ENCODE measurements at places on chromosomes 1 and 21.

DNA sequence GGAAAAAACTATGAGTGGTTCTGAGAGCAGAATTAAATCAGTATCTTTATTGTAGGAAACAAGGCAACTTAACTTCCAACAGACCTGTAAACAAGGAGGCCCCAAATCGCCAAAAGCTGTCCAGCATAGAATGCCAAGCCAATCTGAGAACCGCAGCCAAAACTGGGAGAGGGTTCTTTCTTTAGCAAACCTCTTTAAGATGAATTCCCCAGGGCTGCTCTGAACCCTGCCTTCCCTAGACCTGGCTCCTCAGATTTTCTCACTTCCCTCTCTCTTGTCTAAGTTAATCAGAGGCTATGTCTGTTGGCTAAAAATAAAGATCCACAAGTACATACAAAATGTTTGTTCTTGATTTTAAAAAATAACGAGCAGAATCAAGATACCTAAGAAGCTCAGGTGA lies 141.4 kb downstream of the SMYD3 start:
- DNase-seq: no peak

GRCh38 chr1:246788895-246789338 lies 64.7 kb downstream of the SCCPDH start:
- DNase-seq: no peak

DNA sequence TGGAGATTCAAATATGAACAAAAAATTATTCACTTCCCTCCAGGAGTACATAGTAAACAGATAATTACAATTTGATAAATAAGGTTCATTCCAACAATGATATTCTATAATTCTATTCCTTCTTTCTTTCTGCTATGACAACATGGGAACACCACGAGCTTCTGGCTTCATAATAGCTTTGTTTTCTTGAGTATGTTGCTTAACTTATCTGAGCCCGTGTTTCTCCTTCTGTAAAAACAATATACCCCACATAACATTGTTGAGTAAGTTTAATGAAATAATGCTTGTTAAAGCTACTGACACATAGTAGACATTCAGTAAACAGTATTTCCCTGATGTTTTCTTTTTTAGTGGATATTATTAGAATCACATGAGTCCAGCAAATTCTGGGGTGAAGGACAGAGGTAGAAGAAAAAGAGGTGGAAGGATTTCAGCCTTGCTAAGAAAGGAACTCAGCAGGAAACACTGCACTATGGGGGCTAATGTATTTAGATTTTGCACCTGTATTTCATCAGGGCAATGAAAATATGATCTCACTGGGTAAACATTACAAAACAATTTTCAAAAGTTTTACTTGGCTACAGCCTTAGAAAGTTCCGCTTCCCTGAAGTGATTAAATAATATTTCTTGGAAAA lies 430.8 kb upstream of the C1orf87 start:
- peak; percentile 30 for DNase-seq

GRCh38 chr1:5385096-5385799 lies 607.0 kb downstream of the NPHP4 start:
- DNase-seq: no peak

GRCh38 chr1:39529901-39530535 lies 38.6 kb downstream of the BMP8A start:
- no peak for DNase-seq

- no peak for DNase-seq
Observed at GRCh38 chr1:233730380-233730779, 116.5 kb downstream of the KCNK1 start.

DNA sequence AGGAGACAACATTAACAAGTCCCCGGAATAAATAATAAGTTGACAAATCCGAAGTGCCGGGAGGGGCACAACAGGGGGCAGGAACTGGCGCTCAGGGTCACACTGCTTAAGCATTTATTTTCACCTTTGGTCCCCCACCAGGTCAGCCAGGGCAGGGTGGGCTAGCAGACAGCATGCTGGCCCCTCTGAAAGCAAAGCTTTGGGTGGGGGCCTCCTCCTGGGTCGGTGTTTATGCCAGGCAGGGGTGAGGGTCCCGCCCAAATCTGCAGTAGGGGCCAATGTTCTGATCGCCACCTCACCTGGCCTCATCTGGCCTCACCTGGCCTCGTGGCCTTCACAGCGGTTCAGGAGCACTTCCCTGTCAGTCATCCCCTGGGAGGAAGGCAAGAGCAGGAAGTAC lies 8.2 kb upstream of the FAM131C start:
- no peak for DNase-seq

- no peak for DNase-seq
Observed at GRCh38 chr21:17786071-17786850, 32.9 kb downstream of the C21orf91 start.

- no peak for DNase-seq
Observed at GRCh38 chr1:81466961-81467360, 333.8 kb upstream of the ADGRL2 start.

- DNase-seq: no peak
Observed at GRCh38 chr1:11653101-11653860, 948 bp downstream of the FBXO2 start.

GRCh38 chr1:81004011-81004410 lies 796.7 kb upstream of the ADGRL2 start:
- DNase-seq: no peak

DNA sequence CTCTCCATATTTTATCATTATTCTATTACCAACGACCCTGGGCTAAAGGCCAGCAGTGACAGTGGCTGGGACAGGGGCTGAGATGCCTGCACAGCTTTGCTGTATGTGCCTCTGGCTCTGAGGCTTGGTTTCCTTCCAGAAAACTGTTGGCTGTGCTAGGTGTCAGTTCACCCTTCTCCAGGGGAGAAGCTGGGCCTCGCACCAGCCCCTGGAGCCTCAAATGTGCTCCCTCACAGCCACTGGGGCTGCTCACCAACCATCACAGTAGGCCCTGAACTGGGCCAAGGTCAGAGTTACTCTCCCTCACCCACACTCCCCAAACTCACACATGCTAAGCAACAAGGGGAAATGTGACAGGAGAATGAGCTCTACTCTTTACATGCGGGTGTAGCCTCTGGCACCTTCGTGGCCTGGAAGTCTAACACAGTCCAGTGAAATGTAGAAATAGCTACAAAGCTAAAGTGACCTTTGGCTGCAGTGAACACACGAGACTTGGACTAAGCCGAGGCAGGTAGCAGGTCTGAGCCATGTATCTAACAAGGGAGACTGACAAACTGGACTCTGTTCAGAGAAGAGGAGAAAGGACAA lies 4.7 kb upstream of the CD160 start:
- no peak for DNase-seq
